ENCODE measurements at places on chromosomes 1 and 21. TPM values are rescaled to one million over a fixed set of nuclear protein-coding genes. Genes with fewer than 3 reads are reported as not detected.

SYT14 gene
- total RNA-seq: 0.03 TPM

C1orf141 gene
- not detected for total RNA-seq

SYNC gene
- total RNA-seq: 10.6 TPM

CDK18 gene
- total RNA-seq: 46.0 TPM

DNA sequence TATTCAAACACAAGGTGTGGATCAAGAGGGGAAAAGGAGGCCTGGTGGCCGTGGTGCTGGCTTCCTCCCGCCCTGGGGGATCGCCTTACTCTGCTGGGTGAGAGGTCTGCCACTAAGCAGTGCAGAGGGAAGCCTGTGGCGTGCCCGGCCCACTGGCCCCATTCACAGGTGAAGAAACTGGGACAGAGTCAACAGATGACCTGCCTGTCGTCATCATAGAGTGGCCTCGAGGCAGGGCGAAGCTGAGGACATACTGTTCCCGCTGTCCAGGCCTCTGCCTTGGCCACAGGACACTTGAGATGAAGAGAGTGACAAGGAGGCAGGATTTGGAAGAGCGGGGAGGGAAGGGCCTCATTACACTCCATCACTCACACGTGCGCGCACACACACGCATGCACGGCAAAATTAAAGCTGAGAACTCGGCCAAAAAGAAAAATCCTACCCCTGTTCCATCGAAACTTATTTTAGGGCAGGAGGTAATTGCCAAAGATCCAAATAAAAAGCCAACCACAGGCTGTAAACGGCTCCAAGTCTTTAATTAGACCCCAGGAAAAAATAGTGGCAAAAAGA lies 50.5 kb downstream of the CASZ1 start:
- no peak overlapping the region for H3K4me3 ChIP-seq
- H3K27ac ChIP-seq: no peak overlapping the region
- no peaks in the 10 kb centered on the region for H3K27me3 ChIP-seq
- no peaks in the 10 kb centered on the region for H3K36me3 ChIP-seq

DNA sequence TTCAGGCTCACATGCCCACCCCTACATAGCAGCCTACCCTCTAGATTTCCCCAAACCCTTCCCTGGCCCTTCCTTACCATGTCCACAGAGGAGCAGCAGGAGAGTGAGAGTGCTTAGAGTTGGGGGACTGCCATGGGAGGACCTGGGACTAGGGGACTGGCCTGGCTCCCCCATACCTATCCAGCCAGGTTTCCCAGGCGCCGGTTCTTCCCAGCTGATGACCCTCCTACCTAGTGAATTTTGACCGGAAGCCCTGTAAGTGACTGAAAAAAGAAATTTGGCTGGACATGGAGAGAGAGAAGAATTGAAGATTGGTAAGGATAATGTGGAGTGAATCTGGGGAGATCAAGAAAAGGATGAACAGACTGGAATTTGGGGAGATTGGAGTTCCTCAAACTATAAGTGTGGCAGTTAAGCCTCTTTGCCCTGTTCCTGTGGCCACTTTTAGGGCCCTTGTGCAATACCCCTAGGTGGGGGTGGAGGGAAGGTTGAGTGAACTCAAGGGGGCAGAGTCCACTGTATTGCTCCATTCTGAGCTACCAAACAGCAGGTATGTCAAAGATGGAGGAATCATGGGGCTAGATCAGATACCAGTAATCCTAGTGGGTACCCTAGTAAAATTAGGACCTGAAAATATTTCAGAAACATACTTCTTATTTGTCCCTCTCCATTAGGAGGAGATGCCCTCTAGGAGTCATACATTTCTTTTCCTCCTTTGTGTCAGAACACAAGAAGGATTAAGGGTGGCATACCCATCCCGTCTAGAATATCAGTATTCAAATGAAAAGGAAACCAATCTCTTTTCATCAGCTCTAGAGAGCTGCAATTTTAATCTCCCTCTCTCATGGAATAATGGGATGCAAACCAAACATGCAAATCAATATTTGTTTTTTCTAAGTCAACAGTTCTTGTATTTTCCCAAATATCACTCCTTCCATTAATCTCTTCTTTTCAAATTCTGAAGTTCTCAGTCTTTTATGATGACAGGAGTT lies 1.2 kb downstream of the HJV start:
- H3K36me3 ChIP-seq: no peaks in the 10 kb centered on the region
- peaks cover 16% of the 10 kb centered on the region for H3K27me3 ChIP-seq
- no peak for DNase-seq
- H3K4me3 ChIP-seq: no peak overlapping the region
- H3K4me1 ChIP-seq: no peaks in the 10 kb centered on the region
- no peak overlapping the region for H3K27ac ChIP-seq

DNA sequence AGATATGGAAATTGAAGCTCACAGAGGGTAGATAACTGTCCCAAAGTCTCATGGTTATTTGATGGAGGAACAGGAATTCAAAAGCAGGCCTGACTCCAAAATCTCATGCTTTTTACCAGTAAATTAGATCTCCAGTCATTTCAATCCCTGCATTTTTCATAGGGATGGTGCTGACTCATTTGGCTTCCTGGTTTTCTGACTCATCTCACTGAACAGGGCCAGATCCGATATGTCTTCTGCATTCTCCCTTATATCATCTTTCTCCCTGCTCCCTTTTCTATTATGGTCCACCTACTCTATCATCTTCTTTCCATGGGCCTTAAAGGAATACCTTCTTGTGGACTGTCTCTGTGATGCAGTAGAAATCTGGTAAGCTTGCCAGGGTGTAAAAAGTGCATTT lies 187.2 kb downstream of the FGGY start:
- H3K36me3 ChIP-seq: no peaks in the 10 kb centered on the region
- H3K27me3 ChIP-seq: no peaks in the 10 kb centered on the region
- H3K27ac ChIP-seq: no peak overlapping the region
- no peaks in the 10 kb centered on the region for H3K4me1 ChIP-seq

DNA sequence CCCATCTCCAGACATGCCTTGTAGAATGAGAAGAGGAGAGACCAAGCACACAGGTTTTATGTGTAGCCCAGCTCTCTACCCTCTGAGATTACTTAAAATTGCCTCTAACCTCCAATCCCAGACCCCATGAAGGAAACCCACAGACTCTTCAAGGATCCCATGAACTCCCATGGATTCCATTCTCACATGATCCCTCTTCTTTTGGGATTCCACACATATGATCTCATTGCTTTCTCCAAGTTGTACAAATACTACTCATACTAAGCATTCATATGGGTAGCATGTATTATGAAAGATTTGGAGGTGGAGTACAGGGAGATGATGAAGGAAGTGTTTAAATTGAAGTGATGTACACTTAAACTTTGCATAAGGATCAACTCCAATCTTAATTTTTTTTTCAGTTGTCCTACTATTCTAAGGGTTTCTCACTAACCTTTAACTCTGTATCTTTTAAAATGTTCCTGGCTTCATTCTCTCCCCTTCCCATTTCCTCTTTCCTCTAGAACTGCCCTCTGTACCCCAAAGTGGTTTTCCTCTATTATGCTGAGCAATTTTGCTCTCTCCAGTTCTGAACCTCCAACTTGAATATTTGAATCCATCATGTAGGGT lies 41.6 kb downstream of the MFSD2A start:
- H3K4me3 ChIP-seq: no peak overlapping the region
- H3K27ac ChIP-seq: no peak overlapping the region
- no peak for DNase-seq
- H3K36me3 ChIP-seq: no peaks in the 10 kb centered on the region
- no peaks in the 10 kb centered on the region for H3K4me1 ChIP-seq

DNA sequence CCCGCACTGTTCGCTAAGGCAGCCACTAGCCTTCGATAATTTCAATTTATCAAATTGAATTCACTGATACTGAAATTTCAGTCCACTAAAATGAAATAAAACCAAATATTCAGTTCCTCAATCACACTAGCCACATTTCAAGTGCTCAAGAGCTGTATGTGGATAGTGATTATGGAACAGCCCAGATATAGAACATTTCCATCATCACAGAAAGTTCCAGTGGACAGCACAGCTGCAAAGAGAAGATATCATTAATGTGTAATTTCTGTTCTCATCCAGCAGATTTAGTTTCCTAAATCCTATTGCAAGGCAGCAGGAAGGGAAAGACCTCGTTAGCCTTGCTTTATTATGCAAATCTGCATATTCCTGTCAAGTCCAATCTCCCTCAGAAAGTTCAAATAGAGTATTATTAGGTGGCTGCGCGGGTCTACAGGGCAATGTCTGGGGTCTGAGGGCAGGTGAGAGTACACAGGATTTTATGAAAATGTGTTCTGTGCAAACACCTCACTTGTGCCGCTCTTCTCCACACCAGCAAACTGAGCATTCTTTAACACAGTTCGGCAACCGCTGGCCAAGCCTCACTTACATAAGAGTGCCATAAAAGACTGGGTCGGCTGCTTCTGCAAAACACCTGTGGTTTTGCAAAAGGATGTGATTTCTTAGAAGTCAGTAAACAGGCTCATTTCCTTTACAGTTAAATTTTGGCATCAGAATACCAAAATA lies 22.4 kb downstream of the CAPZB start:
- H3K4me1 ChIP-seq: peaks cover 44% of the 10 kb centered on the region
- H3K27me3 ChIP-seq: no peaks in the 10 kb centered on the region
- H3K36me3 ChIP-seq: no peaks in the 10 kb centered on the region
- no peak for DNase-seq
- H3K27ac ChIP-seq: peak overlapping the region; percentile 41

GRCh38 chr1:168966636-168967035 lies 139.9 kb upstream of the ATP1B1 start:
- no peaks in the 10 kb centered on the region for H3K4me1 ChIP-seq
- H3K27ac ChIP-seq: no peak overlapping the region
- no peak for DNase-seq
- H3K4me3 ChIP-seq: no peak overlapping the region
- H3K36me3 ChIP-seq: no peaks in the 10 kb centered on the region

DNA sequence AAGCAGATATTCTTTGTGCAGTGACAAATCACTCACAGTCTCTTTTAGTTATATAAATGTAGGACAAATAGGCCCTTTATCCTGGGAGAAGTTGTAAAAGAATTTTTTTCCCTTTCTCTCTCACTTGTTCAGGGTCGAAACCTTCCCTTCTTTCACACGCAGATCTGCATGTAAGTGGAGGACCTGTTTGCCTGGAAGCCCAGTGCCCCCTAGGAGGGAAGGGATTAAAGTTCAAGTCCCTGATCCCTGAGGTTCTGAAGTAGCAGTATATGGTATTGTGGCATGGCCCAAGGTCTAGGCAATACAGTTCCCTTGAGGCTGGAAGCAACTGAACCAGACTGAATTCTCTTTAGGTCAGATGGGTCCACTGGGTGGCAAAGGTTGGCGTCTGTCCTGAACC lies 48.6 kb upstream of the PTGFRN start:
- H3K4me3 ChIP-seq: no peak overlapping the region
- no peak for DNase-seq

- DNase-seq: peak; percentile 61
- H3K36me3 ChIP-seq: no peaks in the 10 kb centered on the region
Measured at GRCh38 chr1:169484683-169485430, 887 bp downstream of the SLC19A2 start.

DNA sequence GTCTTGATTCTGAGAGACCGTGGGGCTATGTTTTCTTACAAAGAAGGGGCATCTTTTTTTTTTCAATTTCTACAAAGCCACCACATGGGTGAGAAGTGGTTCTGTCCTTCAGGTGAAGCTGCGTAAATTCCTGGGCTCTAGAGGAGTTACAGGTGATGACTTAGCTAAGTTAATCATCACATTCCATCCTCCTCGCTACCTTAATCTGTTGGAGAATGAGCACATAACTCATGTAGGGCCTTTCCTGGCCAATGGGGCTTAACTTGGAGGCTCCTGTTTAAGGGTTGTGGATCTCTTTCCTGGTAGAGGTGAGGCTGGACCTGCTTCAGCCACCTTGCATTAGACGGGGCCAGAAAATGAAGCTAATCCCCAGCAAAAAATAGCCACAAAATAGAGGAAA lies 19.9 kb downstream of the REG4 start:
- DNase-seq: no peak
- H3K27me3 ChIP-seq: no peaks in the 10 kb centered on the region
- H3K4me3 ChIP-seq: no peak overlapping the region
- peaks cover 16% of the 10 kb centered on the region for H3K4me1 ChIP-seq

GRCh38 chr1:110505596-110505995 lies 13.4 kb downstream of the KCNA10 start:
- no peaks in the 10 kb centered on the region for H3K36me3 ChIP-seq
- no peak for DNase-seq
- H3K27ac ChIP-seq: no peak overlapping the region
- no peaks in the 10 kb centered on the region for H3K4me1 ChIP-seq

- H3K27me3 ChIP-seq: no peaks in the 10 kb centered on the region
- H3K4me3 ChIP-seq: no peak overlapping the region
- no peaks in the 10 kb centered on the region for H3K4me1 ChIP-seq
- no peaks in the 10 kb centered on the region for H3K36me3 ChIP-seq
- no peak for DNase-seq
- no peak overlapping the region for H3K27ac ChIP-seq
Measured at GRCh38 chr21:26064506-26064905, 106.1 kb downstream of the APP start.

DNA sequence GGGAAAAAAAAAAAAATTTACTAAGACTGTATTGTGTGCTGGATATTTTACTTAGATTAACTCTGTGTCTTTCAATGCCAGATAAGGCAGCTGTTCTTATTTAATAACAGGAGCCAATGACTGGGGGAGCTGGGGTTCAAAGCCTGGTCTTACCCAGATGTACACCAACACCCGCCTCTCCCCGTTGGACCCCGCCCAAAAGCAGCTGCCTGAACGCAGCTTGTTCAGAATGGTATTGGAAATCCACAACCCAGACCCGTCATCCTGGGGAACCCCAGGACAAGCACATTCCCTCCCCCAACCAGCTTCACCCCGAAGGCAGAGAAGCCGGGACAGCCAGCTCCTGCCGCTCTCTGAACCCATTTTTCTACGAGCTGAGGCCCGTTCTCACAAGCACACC lies 113.6 kb upstream of the TMPRSS2 start:
- no peak overlapping the region for H3K4me3 ChIP-seq
- H3K36me3 ChIP-seq: no peaks in the 10 kb centered on the region
- no peaks in the 10 kb centered on the region for H3K4me1 ChIP-seq

GRCh38 chr1:244652623-244653438 lies at the start of gene DESI2:
TSS of gene DESI2 (plus strand) at chr1:244653126. CDS start at chr1:244653314, 188 bp downstream.
- H3K27me3 ChIP-seq: no peaks in the 10 kb centered on the region
- no peaks in the 10 kb centered on the region for H3K36me3 ChIP-seq
- H3K4me1 ChIP-seq: peaks cover 7% of the 10 kb centered on the region
- DNase-seq: peak; percentile 99
- peak within 1 kb of the TSS; percentile 88 for H3K27ac ChIP-seq
- peak within 1 kb of the TSS; percentile 92 for H3K4me3 ChIP-seq

DNA sequence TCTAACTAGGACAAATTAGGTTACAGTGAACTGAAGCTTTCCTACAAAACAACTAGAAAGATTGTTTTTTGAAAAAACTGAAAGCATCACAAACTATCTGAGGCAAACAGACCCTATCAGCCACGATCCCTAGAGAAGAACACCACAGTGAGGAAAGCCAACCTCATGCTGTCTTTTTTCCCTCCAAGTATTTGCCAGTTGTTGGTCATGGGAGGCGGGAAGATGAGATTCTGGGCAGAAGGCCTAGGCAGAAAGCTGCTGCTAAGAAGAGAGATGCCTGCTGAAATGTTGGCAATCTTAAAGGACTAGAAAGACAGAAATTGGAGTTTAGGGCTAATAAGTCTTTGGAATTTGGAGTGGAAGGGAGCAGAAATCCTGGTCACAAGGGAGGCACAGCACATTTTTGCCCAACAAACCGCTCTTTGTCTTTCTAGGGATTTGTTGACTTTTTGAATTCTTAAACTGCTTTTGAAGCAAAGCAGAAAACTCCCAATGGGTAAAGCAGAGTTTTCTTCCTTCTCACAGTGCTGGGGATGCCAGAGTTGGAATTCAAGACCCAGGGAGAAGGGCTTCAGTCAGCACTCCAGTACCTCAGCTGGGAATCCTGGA lies 83.9 kb downstream of the MT1HL1 start:
- H3K27ac ChIP-seq: no peak overlapping the region
- no peak overlapping the region for H3K4me3 ChIP-seq
- no peaks in the 10 kb centered on the region for H3K4me1 ChIP-seq
- no peak for DNase-seq
- no peaks in the 10 kb centered on the region for H3K27me3 ChIP-seq
- H3K36me3 ChIP-seq: no peaks in the 10 kb centered on the region
